Motor neuron (in vitro differentiated cells): ENCODE measurements at places on chromosomes 2 and 18. TPM values are rescaled to one million over a fixed set of nuclear protein-coding genes. Genes with fewer than 3 reads are reported as not detected.

The DHRS9 gene
- total RNA-seq, result 0.09 TPM in 1 of 2 replicates, not detected in the other

The TRAF3IP1 gene
- 13.3 and 14.1 TPM in 2 replicates for total RNA-seq

The NXPH2 gene
- 0.98 and 1.0 TPM in 2 replicates for total RNA-seq

The SLC9A4 gene
- total RNA-seq, result not detected in 2 replicates

The DDX1 gene
- 133 and 136 TPM in 2 replicates for total RNA-seq

The ERFE gene
- total RNA-seq, result 1.7 and 2.9 TPM in 2 replicates
